Uterine smooth muscle cell (primary cell): ENCODE measurements at places on chromosomes 7 and 10. TPM values are rescaled to one million over a fixed set of nuclear protein-coding genes. Genes with fewer than 3 reads are reported as not detected.

Gene OPN1SW
- total RNA-seq, result not detected in 2 replicates

Gene PAPOLB
- 0.11 and 0.12 TPM in 2 replicates for total RNA-seq

Gene KCP
- total RNA-seq, result 0.55 and 5.2 TPM in 2 replicates

Gene PON1
- not detected in 2 replicates for total RNA-seq

Gene HERC4
- total RNA-seq, result 102 and 146 TPM in 2 replicates

Gene VGF
- 198 and 249 TPM in 2 replicates for total RNA-seq

Gene LIPK
- total RNA-seq, result not detected in 2 replicates

Gene CYP3A7
- 0.55 and 1.2 TPM in 2 replicates for total RNA-seq

Gene ACBD7
- 2.9 and 4.5 TPM in 2 replicates for total RNA-seq

Gene LGI1
- total RNA-seq, result not detected in 2 replicates

Gene NXPH1
- total RNA-seq, result not detected in 2 replicates

Gene CNNM1
- 1.5 and 1.7 TPM in 2 replicates for total RNA-seq

Gene UNCX
- not detected in 2 replicates for total RNA-seq

Gene ALOX5
- not detected in 2 replicates for total RNA-seq

Gene UNC5B
- total RNA-seq, result 11.2 and 51.4 TPM in 2 replicates

Gene ASZ1
- not detected in 2 replicates for total RNA-seq

Gene INMT
- total RNA-seq, result 0.11 and 1.2 TPM in 2 replicates

Gene STRIP2
- 8.7 and 14.8 TPM in 2 replicates for total RNA-seq

Gene FBXO24
- 0.55 and 1.4 TPM in 2 replicates for total RNA-seq

Gene MRPS16
- 77.2 and 92.7 TPM in 2 replicates for total RNA-seq

Gene PPP1R9A
- 1.9 and 2.6 TPM in 2 replicates for total RNA-seq

Gene ITGB1
- 3,825 and 4,017 TPM in 2 replicates for total RNA-seq

Gene SRRM3
- 0.33 and 0.50 TPM in 2 replicates for total RNA-seq

Gene CLIP2
- total RNA-seq, result 91.0 and 106 TPM in 2 replicates

Gene GSTO2
- total RNA-seq, result 1.7 and 5.1 TPM in 2 replicates

Gene ACTL6B
- total RNA-seq, result not detected in 2 replicates

Gene EBLN1
- total RNA-seq, result not detected in 2 replicates

Gene PPP1R3C
- total RNA-seq, result 45.8 and 96.8 TPM in 2 replicates

Gene C10orf53
- total RNA-seq, result under 0.01 TPM in 1 of 2 replicates, not detected in the other

Gene TSC22D4
- total RNA-seq, result 23.0 and 23.6 TPM in 2 replicates
